Left cardiac atrium (tissue), 4 donors: ENCODE measurements at places on chromosomes 12 and 14. TPM values are rescaled to one million over a fixed set of nuclear protein-coding genes. Genes with fewer than 3 reads are reported as not detected.

Gene SSPN
- total RNA-seq, result 103 TPM

DNA sequence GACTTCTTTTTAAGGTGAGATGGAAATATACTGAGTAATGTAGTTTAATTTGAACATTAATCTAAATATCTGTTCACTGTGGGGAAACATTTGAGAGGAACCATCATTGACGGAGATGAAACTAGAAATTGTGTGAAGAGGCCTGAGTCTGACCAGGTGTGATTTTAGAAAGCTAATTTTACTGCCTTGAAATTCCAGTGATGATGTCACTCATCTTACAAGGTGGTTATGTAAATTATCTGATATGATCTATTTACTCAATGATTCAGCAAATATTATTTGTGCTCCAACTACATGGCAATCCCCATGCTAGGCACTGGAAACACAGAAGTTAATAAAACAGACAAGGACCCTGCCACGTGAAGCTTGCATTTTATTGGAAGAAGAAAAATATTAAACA is 435.7 kb upstream of the DCN start:
- DNase-seq, result no peak

Gene NOVA1
- total RNA-seq, result 2.9 TPM

- DNase-seq, result no peak
Measured at GRCh38 chr14:33070475-33070874, 131.8 kb downstream of the NPAS3 start.

- DNase-seq, result no peak
Measured at GRCh38 chr12:26317942-26318575, 122.7 kb downstream of the SSPN start.

Gene MYF6
- not detected for total RNA-seq

DNA sequence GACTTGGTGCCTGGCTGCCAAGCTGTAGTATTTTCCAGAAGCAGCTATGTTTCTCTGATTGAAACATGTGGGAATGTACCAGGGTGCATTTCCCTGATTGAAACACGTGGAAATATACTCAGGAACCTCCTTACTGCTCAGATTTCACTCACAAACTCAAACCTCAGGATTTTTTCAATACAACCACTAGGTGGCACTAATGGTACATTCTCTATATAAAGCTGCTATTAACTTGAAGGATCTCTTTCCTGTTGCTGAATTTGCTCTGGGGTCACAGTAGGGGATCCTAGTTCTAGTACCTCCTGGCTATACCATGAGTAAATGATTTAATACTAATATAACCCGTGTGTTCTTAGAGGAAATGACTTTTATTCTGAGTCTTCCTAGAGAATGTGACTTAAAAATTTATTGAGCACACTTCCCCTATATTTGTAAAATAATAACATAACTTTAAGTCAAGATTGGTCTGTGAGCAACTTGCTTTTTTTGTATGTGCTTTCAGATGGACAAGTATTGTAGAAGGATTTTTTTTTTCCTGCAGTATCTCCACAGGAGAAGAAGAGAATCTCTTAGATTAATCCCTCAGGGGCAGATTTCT is 173.8 kb upstream of the MIS18BP1 start:
- DNase-seq, result no peak

GRCh38 chr12:31524791-31525495 is 66.0 kb downstream of the DENND5B start:
- DNase-seq, result no peak

Gene GYS2
- not detected for total RNA-seq

Gene PTPRR
- total RNA-seq, result 0.27 TPM

Gene MON2
- 27.0 TPM for total RNA-seq

GRCh38 chr14:22910916-22911315 is 8.0 kb downstream of the RBM23 start:
- DNase-seq, result no peak

Gene EAPP
- 15.9 TPM for total RNA-seq

Gene IL31
- not detected for total RNA-seq

- DNase-seq, result no peak
Measured at GRCh38 chr12:45872446-45872845, 117.9 kb downstream of the SCAF11 start.
